RWPE2 (cell line): ENCODE measurements at places on chromosomes 3 and 15.
A peak's percentile ranks its signal among the peaks of the same experiment; 100 is the strongest.

DNA sequence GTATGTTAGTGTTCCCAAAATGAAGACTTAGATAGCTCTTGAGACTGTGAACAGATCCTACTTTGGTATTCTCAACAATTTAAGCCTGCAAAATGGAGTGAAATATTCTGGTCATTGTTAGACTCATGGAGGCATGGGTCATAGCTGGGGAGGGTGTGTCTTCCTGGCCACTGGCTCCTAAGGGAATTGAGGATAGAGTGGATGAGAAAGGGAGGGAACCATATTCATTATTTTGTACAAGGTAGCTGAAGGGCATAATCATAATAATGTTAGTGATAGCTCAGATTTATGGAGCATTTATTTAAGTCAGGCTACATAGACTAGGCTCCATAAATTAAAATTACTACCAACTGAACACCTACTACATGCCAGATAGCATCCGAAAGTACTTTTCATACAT, 253.6 kb downstream of the NR1D2 start:
- DNase-seq: no peak
- no peak overlapping the region for H3K27ac ChIP-seq
- H3K4me1 ChIP-seq: no peaks in the 10 kb centered on the region
- no peaks in the 10 kb centered on the region for H3K36me3 ChIP-seq
- no peaks in the 10 kb centered on the region for H3K27me3 ChIP-seq

GRCh38 chr15:96213045-96213444, 117.5 kb upstream of the NR2F2 start:
- no peak for DNase-seq
- no peak overlapping the region for H3K4me3 ChIP-seq
- H3K36me3 ChIP-seq: no peaks in the 10 kb centered on the region
- no peak overlapping the region for H3K27ac ChIP-seq
- H3K27me3 ChIP-seq: no peaks in the 10 kb centered on the region

DNA sequence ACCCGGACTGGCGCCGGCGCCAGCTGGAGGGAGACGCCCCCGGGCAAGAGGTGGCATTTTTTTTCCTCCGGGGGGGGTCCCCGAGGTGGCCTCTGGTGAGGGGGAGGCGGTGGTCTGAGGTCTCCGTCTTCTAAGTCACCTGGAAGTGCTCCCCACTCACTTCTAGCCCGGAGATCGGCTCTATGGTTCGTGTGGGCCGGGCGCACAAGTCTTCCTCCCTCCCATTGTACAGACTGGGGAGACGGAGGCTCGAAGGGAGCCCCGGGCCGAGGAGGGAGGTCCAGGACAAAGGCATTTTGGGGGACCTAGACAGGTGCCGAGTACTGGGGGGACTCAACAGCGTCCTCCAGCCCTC, 4.4 kb downstream of the GATA2 start:
- peak overlapping the region; percentile 30 for H3K27ac ChIP-seq
- H3K36me3 ChIP-seq: peaks cover 5% of the 10 kb centered on the region; the same call in 1 of the 2 replicates
- H3K4me1 ChIP-seq: no peaks in the 10 kb centered on the region
- H3K27me3 ChIP-seq: no peaks in the 10 kb centered on the region
- no peak for DNase-seq

- H3K4me3 ChIP-seq: no peak overlapping the region
- no peaks in the 10 kb centered on the region for H3K36me3 ChIP-seq
- no peak for DNase-seq
Observed at GRCh38 chr3:112633191-112633590, 7.8 kb downstream of the CCDC80 start.

DNA sequence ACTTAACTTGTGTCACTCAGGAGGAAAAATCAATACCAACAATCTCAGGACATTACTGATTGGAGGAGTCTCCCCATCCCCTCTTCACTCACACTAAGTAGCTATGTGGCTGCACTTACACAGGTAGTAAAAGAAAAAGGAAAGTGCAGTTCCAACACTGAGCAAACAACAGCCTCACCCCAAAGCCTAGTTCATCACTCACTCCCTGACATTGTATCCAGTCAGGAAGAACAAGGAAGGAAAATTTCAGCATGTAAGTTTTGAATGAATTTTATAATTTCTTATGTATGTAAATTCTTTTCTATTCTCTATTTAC, 273.4 kb downstream of the IGSF11 start:
- no peaks in the 10 kb centered on the region for H3K36me3 ChIP-seq
- H3K27ac ChIP-seq: no peak overlapping the region
- no peak overlapping the region for H3K4me3 ChIP-seq

- no peak for DNase-seq
- H3K27ac ChIP-seq: no peak overlapping the region
- H3K4me3 ChIP-seq: no peak overlapping the region
- no peaks in the 10 kb centered on the region for H3K4me1 ChIP-seq
- no peaks in the 10 kb centered on the region for H3K36me3 ChIP-seq
Observed at GRCh38 chr15:65971741-65971995, 102.4 kb downstream of the RAB11A start.

DNA sequence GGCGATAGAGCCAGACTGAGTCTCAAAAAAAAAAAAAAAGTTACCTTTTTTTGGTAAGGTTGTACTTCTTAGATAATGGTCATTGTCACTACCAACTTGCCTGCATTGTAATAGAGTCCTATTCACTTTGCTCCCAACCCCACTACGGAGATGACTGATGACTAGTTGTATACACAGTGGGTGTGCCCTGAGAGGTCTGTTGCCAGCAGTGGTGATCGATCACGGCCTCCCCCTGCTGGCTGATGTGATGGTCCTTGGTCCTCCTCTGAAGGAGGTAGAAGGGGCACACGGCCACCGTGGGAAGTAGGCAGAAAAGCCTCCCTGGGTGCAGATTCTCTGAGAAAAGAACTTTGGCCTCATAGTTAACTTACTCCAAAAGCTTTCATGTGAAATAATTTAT, 10.7 kb downstream of the GCNT3 start:
- no peak overlapping the region for H3K27ac ChIP-seq
- DNase-seq: peak; percentile 86
- H3K4me3 ChIP-seq: no peak overlapping the region
- H3K27me3 ChIP-seq: no peaks in the 10 kb centered on the region
- no peaks in the 10 kb centered on the region for H3K4me1 ChIP-seq

DNA sequence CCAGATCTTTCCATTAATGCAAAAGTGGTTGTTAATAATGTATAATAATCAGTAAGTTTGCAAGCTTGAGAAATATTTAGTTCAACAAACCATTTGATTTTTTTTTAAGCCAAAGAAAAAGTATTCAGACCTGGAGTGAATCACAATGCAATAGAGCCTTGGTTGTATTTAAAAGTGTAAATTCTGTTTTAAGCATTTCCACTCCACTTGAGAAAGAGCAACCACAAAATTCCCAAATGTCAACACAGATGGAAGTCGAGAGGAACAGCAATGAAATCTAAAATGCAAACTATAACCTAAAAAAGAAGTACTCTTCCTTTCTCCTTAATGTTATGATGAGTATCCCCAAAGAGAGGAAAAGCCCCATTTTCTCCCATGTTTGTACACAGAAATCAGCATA, 20.2 kb downstream of the GBE1 start:
- H3K36me3 ChIP-seq: peaks cover 18% of the 10 kb centered on the region
- peaks cover 53% of the 10 kb centered on the region for H3K4me1 ChIP-seq
- H3K27ac ChIP-seq: no peak overlapping the region
- H3K27me3 ChIP-seq: no peaks in the 10 kb centered on the region
- no peak overlapping the region for H3K4me3 ChIP-seq

DNA sequence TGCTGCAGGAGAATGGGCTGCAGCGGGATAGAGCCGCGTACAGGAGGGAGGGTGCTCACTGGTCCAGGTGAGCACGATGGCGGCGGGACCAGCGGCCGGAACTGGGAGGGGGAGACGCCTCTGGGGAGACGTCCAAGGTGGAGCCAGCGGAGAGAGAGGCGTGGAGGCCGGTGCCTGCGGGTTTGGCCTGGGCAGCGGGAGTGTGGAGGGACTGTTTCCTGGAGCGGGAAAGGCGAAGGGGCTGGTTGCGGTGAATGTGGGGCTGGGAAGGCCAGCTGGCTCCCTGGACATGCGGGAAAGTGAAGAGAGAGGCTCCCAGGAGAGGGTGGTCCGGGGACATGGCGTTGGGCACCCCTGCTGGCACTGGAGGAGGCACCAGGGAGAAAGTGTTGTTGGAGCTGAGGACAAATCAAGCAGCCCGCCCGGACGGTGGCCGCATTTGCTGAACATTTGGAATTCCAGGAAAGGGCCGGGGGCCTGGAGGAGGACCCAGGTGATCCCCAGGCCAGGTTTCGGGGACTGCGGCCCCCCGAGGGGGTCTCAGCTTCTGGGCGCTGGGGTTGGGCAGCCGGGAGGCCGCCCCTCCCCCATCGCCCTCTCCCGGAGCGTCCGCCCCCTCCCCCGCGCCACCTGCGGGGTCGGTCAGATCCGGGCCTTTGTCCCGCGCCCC, 34.3 kb downstream of the DNAJB8 start:
- no peak for DNase-seq
- H3K4me1 ChIP-seq: peaks cover 9% of the 10 kb centered on the region
- peak overlapping the region; percentile 13 for H3K4me3 ChIP-seq
- no peak overlapping the region for H3K27ac ChIP-seq
- H3K27me3 ChIP-seq: peaks cover 12% of the 10 kb centered on the region

GRCh38 chr3:27360113-27361078, 8.8 kb downstream of the NEK10 start:
- no peak overlapping the region for H3K27ac ChIP-seq
- no peak overlapping the region for H3K4me3 ChIP-seq
- H3K36me3 ChIP-seq: no peaks in the 10 kb centered on the region

DNA sequence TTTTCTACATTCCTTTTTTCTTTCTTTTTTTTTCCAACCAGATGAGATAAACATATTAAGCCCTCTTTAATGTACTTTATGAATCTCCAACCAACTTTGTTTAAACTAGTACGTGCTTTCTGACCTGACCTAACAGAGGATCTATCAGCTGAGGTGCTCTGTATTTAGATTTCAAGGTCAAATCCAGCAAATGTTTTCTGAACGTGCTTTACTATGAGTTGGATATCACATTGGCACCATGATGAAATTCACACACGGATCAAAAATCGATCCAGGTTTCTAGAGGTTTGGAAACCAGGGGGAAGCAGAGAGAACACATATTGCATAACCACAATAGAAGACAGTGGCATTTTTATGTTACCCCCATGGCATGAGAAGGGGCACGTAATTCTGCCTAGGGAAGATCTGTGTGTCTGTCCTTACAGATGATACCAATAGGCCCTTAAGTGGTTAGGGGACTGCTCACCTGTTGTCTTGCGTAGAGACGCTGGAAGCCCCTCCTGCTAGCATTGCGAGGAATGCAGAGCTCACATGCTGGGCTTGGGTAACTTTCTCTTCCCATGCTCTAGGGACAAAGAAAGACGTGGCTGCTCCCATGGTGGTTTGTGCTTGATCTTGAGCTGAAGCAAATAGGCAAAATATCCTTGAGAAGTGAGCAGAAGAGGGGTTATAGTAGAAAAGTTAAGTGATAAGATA, 59.3 kb upstream of the ABHD10 start:
- H3K4me3 ChIP-seq: no peak overlapping the region
- H3K36me3 ChIP-seq: peaks cover 98% of the 10 kb centered on the region
- no peak for DNase-seq
- peaks cover 49% of the 10 kb centered on the region for H3K4me1 ChIP-seq
- H3K27ac ChIP-seq: peak overlapping the region; percentile 87

GRCh38 chr3:35744419-35744818, 105.1 kb downstream of the ARPP21 start:
- H3K27me3 ChIP-seq: no peaks in the 10 kb centered on the region
- no peaks in the 10 kb centered on the region for H3K4me1 ChIP-seq
- H3K36me3 ChIP-seq: no peaks in the 10 kb centered on the region
- H3K4me3 ChIP-seq: no peak overlapping the region

DNA sequence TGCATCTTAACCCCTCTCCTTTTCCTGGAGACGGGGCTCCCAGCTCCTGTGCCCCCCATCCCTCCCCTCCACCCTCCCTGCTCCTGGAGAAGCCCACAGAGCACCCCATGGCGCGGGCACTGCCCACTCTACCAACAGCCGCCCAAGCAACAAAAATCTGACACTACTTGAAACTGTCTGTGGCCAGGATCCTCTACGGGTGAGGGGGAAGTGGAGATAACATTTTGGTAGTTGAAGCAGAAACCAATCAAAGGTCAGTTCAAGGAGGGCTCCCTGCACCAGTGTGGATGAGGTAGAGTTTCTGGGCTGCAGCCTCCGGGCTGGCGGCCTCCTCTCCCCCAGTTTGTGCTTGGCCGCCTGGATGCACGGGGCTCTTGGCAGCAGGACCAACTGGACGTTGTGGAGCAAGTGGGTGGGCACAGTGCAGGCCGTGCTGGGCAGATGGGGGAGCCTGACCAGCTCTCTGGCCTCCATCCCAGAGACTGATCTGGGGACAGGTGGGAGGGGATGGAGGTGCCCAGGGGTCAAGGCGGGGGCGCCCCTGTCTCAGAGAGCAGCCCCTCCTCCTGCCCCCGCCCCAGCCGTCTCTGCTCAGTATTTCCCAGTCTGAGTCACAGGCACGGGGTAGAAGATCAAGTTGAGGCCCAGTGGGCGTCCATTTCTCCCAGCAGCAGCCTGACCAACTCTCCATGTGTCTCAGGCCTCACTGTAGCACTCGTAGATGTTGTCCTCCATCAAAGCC, 12.8 kb downstream of the H1-8 start:
- H3K4me3 ChIP-seq: no peak overlapping the region
- no peaks in the 10 kb centered on the region for H3K36me3 ChIP-seq
- no peaks in the 10 kb centered on the region for H3K27me3 ChIP-seq
- no peak for DNase-seq
- H3K4me1 ChIP-seq: no peaks in the 10 kb centered on the region
- H3K27ac ChIP-seq: no peak overlapping the region

- peaks cover 16% of the 10 kb centered on the region for H3K36me3 ChIP-seq
- H3K27me3 ChIP-seq: no peaks in the 10 kb centered on the region
- peaks cover 72% of the 10 kb centered on the region for H3K4me1 ChIP-seq
- H3K4me3 ChIP-seq: no peak overlapping the region
Observed at GRCh38 chr15:78072080-78072892, 5.2 kb downstream of the TBC1D2B start.

DNA sequence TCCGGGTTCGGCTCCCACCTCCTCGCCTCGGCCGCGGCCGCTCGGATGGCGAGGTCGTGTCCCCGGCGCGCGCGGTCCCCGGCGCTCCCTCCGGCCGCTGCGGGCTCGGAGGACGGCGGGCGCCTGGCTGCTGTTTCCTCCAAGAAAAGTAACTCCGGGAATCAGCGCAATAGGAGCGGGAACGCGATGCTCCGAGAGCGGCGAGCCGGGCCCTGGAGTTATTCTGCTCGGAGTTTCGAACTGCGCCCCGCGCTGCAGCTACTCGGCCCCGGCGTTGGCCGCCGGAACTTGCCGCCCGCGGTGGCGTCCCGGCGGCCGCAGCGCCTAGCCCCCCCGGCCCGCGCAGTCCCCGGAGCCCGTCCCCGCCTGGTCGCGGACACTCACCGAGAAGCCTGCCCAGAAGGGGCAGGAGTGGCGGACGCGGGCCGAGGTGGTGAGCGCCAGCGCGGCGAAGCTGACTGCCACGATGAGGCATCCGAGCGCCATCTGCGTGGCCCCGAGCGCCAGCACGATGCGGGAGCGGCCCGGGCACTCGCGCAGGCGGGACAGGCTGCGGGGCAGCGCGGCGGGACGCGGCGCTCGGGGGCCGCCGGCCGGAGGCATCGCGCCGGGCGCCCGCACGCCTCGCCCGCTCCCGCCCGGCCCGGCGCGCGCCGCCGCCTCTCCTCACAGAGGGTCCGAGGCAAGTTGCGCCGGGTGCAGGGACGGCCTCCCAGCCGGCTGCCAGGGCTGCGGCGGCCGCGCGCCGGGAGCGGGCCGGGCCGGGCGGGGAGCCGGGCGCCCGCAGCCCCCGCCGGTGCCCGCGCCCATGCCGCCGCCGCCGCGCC, 251.9 kb downstream of the TJP1 start:
- no peaks in the 10 kb centered on the region for H3K36me3 ChIP-seq
- no peak overlapping the region for H3K27ac ChIP-seq
- peaks cover 81% of the 10 kb centered on the region for H3K27me3 ChIP-seq
- H3K4me3 ChIP-seq: peak overlapping the region; percentile 30
- DNase-seq: no peak
